ENCODE measurements at places on chromosomes 6 and 20.

GRCh38 chr6:23505026-23505425, 621.0 kb upstream of the NRSN1 start:
- DNase-seq = no peak

DNA sequence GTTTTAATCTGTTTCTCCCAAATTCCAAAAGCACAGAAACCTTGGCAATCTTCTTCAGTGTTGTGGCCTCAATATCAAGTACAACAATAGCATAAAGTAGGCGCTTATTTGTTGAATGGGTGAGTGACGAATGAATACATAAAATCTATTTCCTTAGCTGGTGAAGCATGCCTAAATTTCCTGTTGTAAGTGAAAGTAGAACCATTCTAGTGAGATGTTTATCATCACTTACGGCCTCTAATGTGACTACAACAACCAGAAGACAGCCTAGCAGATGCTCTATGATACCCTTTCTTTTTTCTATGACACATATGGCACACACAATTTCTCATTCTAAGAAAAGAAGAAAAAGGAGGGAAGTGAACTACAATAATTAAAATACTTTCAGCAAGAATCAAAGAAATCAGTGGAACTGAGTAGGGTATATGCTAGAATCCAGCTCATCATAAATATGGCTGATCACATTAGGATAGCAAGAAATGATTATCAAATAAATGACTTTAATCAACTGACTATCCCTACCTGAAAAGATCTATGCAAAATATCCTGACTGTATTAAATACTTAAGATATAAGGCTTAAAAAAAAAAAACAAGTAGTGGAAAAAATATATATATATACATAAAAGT, 67.4 kb downstream of the BTBD9 start:
- DNase-seq = no peak

GRCh38 chr6:97459986-97460385, 177.0 kb upstream of the MMS22L start:
- no peak for DNase-seq

DNA sequence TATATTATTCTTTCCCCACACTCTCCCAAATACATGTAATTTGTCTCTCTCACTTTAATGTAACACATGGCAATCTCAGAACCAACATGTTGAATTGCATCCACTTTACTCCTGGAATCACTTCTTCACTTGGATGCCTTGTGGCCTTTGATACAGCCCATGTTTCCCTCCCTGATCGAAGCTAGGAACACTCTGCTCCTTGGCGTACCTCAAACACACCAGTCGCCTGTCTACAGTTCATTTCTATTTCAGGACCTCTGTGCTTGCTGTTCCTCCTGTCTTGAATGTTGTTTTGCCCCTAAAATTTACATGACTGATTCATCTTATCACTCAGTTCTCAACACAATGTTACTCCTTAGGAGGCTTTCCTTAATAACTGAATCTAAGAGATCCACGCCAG, 102.3 kb upstream of the VSTM2L start:
- DNase-seq = no peak

GRCh38 chr6:109332748-109333147, 49.5 kb downstream of the CD164 start:
- no peak for DNase-seq

DNA sequence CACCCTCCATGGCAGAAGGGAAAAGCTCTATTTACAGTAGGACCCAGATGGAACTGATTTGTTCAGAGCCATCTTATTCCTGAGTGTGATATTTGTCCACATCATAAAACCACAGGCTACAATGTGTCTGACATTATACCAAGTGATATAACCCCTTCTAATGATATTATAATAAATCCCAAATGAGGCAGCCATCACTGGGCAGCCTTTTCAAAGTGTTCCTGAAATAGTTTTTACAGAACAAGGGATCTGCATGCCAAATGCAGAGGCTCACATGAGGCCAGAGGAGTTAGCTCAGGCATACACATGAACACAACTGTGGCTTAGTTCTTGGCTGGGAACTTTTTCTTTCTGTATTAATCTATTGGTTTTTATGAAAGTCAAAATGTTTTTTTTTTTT, 207.7 kb downstream of the MAFB start:
- no peak for DNase-seq

- DNase-seq = no peak
Observed at GRCh38 chr6:139868576-139868975, 494.1 kb upstream of the CITED2 start.

DNA sequence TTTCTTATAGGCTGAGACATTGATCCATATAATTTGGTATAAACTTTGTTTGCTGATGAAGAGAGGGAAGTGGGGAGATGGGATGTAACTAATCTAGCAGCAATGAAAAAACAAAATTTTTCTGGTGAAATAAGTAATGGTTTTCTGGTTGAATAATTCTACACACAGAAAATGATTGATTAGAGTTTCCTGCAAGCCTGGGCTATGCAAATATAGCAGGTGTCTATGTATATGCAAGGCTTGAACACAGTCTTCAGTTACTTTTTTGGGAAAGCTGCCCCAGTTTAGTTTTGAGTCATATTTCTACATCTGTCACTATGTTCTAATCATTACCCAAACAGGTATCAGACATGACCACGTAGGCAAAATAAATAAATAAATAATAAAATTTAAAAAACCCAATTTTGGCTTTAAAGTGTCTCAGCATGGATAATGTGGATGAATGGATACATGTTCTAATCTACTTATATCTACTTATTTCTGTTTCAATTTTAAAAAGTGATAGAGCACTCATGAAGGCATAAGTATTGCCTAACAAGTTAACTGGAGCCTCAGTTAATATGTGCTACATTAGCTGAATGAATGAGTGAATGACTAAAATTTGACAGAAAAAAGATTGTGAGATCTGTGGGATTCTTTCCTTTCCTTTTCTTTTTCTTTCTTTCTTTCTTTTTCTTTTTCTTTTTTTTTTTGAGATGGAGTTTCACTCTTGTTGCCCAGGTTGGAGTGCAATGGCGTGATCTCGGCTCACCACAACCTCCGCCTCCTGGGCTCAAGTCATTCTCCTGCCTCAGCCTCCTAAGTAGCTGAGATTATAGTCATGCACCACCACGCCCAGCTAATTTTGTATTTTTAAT, 37.2 kb upstream of the TFB1M start:
- DNase-seq = no peak

GRCh38 chr6:39217177-39217864, 12.0 kb downstream of the KCNK5 start:
- DNase-seq = no peak
